Astrocyte (in vitro differentiated cells and primary cell): ENCODE measurements at places on chromosomes 11 and 22. TPM values are rescaled to one million over a fixed set of nuclear protein-coding genes. Genes with fewer than 3 reads are reported as not detected.

The OTOG gene
- total RNA-seq, result not detected in 2 replicates

The OPCML gene
- total RNA-seq, result 7.9 and 12.7 TPM in 2 replicates

The LMO2 gene
- 0.67 and 1.8 TPM in 2 replicates for total RNA-seq

The BRSK2 gene
- total RNA-seq, result 3.9 and 7.1 TPM in 2 replicates

The ANO3 gene
- 0.07 and 0.11 TPM in 2 replicates for total RNA-seq

The VSIG2 gene
- 0.18 TPM in 1 of 2 replicates, not detected in the other for total RNA-seq

DNA sequence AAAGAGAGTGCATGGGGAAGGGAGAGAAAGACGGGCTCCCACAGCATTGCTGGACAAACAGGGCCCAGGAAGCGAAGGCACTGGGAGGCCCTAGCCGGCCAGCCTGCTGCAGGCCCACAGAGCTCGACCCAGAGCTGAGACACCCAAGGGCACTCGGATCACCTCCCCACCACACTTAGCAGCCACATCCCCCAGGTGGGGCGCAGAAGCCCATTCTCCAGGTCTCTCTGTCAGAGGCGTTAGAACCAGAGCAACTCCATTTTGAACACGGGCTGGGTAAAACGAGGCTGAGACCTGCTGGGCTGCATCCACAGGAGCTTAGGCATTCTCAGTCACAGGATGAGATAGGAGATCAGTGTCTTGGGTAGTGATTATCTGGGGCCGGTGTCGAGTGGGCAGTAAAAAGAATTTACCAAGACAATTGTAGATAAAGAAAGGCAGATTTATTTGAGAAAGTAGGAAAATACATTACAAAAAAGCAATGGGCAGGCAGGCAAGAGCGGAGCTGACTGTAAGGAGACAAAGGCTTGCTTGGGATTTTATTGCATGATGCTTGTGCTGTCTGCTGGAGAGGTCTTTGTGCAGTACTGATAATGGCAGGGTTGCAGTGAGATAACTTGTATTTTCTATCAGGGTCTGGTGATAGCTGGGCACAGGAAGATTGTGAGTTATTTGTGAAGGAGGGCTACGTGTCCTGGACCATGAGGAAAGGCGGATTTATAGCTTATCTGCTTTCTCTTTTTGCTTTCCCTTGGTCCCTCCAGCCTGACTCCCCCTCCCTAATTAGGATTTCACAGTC is 13.4 kb upstream of the CAPN5 start:
- no peaks in the 10 kb centered on the region for H3K27me3 ChIP-seq
- H3K27ac ChIP-seq, result no peak overlapping the region
- no peaks in the 10 kb centered on the region for H3K36me3 ChIP-seq
- H3K4me3 ChIP-seq, result no peak overlapping the region
- DNase-seq, result no peak
- no peaks in the 10 kb centered on the region for H3K4me1 ChIP-seq

DNA sequence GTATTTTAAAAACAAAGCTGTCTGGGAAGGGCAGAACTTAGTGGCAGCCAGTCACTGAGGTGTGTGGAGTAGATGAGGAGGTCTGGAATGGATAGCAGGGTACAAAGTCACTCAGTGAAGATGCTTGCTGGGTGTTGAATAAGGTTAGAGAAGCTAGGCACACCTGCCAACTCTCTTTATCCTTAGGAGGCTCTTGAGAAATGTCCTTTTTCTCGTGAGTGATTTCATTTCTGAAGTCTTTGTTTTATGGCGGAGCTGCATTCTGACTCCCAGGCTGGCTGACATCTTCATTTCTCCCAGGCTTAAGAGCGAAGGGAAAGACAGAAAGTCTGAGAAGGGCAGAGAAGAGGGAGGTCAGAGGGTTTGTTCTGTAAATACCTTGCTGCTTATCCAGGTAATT is 31.0 kb downstream of the CECR2 start:
- H3K27ac ChIP-seq, result no peak overlapping the region
- H3K36me3 ChIP-seq, result no peaks in the 10 kb centered on the region
- H3K27me3 ChIP-seq, result no peaks in the 10 kb centered on the region
- no peak overlapping the region for H3K4me3 ChIP-seq

GRCh38 chr22:22387386-22387736 is 121.2 kb downstream of the ZNF280B start:
- no peak overlapping the region for H3K4me3 ChIP-seq
- H3K27me3 ChIP-seq, result no peaks in the 10 kb centered on the region
- no peaks in the 10 kb centered on the region for H3K4me1 ChIP-seq
- no peak overlapping the region for H3K27ac ChIP-seq
- no peaks in the 10 kb centered on the region for H3K36me3 ChIP-seq

- no peaks in the 10 kb centered on the region for H3K36me3 ChIP-seq
- H3K27ac ChIP-seq, result no peak overlapping the region
- H3K4me1 ChIP-seq, result no peaks in the 10 kb centered on the region
- peaks cover 3% of the 10 kb centered on the region for H3K27me3 ChIP-seq
- DNase-seq, result no peak
Observed at GRCh38 chr22:22840780-22841179, 46.8 kb upstream of the IGLL5 start.

GRCh38 chr11:120212926-120213325 is 2.1 kb downstream of the OAF start:
- H3K4me3 ChIP-seq, result peak overlapping the region; percentile 54
- H3K27ac ChIP-seq, result no peak overlapping the region
- DNase-seq, result no peak
- peaks cover 38% of the 10 kb centered on the region for H3K4me1 ChIP-seq
- no peaks in the 10 kb centered on the region for H3K36me3 ChIP-seq

- no peak overlapping the region for H3K27ac ChIP-seq
- H3K4me1 ChIP-seq, result peaks cover 7% of the 10 kb centered on the region
- H3K27me3 ChIP-seq, result peaks cover 2% of the 10 kb centered on the region
- H3K4me3 ChIP-seq, result no peak overlapping the region
- no peaks in the 10 kb centered on the region for H3K36me3 ChIP-seq
- DNase-seq, result no peak
Observed at GRCh38 chr11:101014600-101015285, 114.9 kb downstream of the PGR start.

- H3K27ac ChIP-seq, result no peak overlapping the region
- no peak overlapping the region for H3K4me3 ChIP-seq
- peaks cover 7% of the 10 kb centered on the region for H3K27me3 ChIP-seq
- no peak for DNase-seq
Observed at GRCh38 chr11:115605871-115606497, 101.8 kb upstream of the CADM1 start.
